Activated T-cell treated with anti-CD3 and anti-CD28 coated beads for 24 hours (primary cell): ENCODE measurements at places on chromosomes 1 and 21.

GRCh38 chr1:243851765-243852164 is 1.7 kb upstream of the AKT3 start:
- DNase-seq, result no peak

DNA sequence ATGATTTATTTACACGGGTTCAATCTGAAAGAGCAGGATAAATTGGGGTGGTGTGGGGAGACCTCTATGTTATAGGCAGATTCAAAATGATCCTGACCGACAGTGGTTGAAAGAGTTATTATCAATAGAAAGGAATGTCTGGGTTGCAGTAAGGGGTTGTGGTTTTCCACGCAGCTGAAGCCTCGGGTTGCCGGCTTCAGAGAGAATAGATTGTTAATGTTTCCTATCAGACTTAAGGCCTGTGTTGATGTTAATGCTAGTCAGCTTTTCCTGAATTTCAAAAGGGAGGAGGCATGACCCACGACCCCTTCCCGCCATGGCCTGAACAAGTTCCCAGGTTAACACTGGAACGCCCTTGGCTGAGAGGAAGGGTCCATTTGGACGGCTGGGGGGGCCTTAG is 2.2 kb upstream of the UBE2J2 start:
- no peak for DNase-seq

DNA sequence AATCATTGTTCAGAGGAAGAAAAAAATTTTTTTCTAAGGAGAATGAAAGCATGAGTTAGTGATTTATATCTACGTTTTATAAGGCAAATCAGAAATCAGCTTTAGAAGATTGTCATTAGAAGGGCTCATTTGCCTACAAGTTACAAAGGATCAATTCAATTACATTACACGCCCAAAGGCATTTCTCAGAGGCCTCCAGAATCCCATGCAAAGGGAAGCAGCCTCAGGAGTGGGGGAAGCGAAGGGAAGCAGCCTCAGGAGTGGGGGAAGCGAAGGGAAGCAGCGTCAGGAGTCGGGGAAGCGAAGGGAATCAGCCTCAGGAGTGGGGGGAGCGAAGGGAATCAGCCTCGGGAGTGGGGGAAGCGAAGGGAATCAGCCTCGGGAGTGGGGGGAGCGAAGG is 206.2 kb downstream of the GREM2 start:
- no peak for DNase-seq

DNA sequence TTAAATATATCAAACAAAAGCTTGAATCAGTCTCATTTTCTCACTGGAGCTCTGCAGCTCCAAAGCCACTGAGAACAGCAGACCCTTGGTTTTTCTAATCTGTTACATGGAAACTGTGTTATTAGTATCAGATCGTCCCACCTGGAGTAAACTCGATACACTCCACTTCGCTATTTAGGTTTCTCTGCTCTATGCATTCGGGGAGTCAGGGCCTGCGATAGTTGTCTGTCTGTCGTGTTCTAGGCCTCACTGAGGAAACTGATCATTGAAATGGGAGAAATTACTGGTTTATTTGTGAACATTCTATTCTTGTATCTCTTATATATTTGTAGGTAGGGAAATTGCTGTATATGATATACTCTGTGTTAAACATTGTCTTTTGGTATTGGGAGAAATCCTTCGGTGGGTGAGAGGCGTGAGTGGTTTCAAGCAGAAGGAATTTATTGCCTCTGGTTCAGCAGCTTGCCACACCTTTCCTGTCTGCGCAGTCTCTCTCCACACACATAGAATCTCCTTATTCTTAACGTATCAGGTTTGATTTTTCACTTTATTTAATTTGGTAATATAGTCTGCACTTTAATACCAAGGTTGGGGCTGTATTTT is 8.5 kb downstream of the PRDM2 start:
- no peak for DNase-seq

GRCh38 chr1:5979536-5980313 is 12.5 kb downstream of the NPHP4 start:
- DNase-seq, result no peak
